ENCODE measurements at places on chromosomes 4 and X.

GRCh38 chr4:7768736-7769135 lies 170.9 kb downstream of the AFAP1 start:
- DNase-seq = no peak

DNA sequence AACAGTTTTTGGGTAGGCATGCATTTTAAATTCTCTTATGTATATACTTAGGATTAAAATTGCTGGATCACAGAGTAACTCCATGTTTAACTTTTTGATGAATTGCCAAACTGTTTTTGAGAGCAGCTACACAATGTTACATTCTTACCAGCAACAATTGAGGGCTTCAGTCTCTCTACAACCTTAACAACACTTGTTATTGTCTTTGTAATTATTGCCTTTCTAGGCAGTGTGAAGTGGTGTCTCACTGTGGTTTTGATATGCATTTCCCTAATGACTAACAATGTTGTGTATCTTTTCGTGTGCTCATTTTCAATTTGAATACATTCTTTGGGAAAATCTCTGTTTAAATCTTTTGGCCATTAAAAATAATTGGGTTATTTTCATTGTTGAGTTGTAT lies 17.3 kb upstream of the F11 start:
- no peak for DNase-seq

DNA sequence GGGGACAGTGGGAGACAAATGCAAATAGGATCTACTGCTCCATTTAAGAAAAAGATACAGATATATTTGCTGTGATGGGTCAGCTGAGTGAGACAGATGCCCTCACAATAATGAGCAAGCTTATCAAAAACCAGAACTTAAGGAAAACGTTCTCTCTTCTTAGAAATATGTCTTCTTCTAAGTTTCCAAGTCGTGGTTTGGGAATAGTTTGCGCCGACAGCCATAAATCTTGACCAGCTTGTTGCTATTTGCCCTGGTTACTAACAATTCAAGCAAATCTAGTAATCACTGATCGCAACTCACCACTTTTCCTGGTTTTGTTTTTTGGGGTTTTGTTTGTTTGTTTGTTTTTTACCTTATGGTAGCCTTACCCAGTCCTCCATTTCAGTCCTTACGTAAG lies 67.6 kb upstream of the GUCY1A1 start:
- DNase-seq = no peak

- no peak for DNase-seq
Measured at GRCh38 chr4:21699446-21699845, 249.1 kb downstream of the KCNIP4 start.

DNA sequence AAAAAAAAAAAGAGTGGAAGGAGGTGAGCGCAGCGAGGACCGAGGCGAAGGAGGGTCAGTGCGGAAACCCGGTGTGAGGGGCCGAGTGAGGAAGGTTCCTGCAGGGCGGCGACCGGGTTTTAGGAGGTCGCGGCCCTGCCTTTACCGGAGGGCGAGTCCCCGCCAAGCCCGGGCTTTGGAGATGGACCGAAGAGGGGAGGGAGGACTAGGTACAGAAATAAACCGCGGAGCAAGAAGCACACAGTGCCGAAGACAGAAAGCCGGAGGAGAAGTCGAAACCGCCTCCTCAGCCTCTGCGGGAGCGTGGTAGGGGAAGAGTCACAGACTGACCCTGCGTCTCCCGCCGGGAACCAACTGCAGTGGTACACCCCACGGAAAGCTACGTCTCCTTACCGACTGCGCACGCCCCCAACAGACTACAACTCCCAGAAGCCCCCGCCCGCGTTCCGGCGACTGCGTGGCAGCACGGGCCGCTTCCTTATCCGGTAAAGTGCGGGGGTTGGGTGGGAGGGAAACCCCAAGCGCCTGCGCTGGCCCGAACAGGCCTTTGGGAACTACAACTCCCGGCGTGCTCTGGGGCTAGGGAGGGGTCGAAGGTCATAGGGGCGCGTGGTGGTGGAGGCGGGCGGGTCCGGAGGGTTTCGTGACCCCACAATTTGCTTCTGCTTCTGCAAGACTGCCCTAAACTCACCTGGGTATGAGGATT lies at the start of gene NFXL1:
NFXL1 (minus strand) TSS at position 364 of the 706 bp plus-strand sequence. CDS start 380 bp downstream, outside the sequence.
- DNase-seq = peak; percentile 93

DNA sequence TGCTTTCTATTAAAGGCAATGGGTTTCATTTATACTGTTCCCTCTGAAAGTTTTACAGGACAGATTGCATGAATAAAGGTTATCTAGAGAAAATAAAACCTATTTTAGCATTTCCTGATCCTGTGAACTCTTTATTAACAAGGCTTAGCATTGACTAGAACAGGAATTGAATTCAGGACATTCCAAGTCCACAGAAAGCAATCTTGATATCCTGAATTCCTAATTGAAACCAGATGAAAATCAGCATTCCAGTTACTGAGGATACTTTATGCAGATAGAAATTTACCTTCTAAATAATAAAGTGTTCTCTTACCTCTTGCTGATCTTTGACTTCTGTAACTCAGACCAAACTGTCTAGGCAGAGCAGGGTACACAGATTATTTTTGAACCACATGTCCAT lies 151.4 kb downstream of the ZNF518B start:
- DNase-seq = no peak

DNA sequence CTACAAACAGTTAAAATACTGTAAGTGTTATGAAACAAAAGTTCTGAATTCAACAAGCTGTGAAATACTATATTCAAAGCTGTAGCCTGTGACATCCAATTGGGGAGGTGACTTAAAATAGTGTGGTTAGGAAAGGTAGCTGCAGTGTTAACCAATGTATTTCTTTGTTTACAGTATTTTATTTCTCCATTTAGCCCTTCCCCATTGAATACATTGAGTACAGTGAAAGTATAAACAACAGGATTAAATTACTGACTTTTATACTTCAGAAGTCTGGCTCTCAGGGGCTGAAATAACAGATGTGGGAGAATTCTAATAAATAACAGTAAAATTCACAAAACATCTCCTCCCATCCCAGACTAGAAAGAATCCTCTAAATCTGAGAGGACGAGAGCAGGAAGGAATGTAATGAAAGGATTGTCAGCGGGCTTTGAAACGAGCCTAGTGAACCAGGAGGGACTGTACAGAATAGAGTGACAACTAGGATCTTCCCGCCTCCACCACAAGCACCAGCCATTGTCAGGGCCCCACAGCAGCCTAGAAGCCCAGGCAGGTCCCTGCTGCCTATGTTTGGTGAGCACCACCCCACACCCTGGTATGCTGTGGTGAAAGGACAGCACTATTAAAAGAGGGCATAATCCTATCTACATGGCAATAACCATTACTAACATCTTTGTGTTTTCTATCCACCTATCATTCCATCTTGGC lies 73.7 kb downstream of the SPCS3 start:
- DNase-seq = no peak

DNA sequence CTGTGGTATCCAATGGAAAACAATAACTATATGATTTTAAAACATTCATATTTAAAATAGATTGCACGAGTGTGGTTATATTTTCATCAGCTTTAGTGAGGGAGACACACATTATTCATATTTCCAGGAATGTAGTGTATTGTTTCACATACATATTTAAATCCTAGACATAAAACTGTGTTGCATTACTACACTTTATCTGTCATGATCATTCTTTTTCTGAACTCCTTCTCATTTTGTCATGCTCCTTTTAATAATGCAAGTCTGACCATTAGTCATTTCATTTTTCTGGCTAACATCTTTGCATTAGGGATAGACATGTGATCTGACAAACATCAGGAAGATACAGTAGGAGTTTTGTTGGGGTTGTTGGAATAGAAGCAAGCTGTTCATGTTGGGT lies 1382.7 kb downstream of the PCDH7 start:
- DNase-seq = no peak

GRCh38 chr4:134529629-134530028 lies 328.0 kb upstream of the PABPC4L start:
- no peak for DNase-seq

GRCh38 chr4:154489558-154490233 lies 1.9 kb downstream of the DCHS2 start:
- DNase-seq = no peak

- DNase-seq = no peak
Measured at GRCh38 chrX:148938348-148938747, 437.9 kb downstream of the AFF2 start.

DNA sequence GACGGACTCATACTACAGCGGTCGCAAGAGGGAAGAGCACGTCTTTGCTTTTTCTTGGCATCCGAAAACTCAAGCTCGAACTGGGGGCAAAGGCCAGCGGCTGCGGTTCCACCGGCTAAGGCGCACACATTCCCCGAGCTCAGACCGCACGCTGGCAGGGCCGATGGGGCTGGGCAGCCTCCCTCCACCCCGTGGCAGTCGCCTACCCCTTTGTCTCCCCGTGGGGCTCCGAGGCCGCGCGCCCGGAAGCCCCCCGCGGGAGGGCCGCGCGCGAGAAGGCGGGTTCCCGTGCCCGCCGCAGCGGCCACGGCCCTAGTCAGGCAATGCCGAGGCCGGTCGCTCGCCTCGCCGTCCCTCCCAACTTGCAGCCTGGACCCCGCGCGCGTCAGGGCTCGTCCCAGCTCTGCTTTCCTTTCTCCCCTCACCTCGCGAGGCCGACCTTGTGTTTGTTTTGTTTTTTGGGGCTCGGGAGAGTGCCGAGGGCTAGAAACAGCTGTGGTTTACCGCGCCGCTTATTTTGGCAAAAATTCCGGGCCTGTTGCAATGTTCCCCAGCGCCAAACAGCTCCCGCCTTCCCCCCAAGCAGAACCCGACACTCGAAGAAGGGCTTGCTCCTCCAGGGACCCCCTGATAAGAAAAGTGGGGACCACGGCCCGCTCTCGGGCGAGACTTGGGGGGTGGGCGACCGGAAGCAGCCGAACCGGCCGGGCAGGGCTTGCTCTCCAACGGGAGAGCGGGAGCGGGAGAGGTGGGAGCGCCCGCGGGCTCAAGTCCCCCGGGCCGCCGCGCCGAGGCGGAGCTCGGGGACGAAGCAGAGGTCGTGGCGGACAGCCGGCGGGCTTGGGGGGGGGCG lies 561 bp upstream of the N4BP2 start:
- DNase-seq = peak; percentile 66

GRCh38 chrX:134167591-134168203 lies 69.3 kb upstream of the CCDC160 start:
- no peak for DNase-seq

DNA sequence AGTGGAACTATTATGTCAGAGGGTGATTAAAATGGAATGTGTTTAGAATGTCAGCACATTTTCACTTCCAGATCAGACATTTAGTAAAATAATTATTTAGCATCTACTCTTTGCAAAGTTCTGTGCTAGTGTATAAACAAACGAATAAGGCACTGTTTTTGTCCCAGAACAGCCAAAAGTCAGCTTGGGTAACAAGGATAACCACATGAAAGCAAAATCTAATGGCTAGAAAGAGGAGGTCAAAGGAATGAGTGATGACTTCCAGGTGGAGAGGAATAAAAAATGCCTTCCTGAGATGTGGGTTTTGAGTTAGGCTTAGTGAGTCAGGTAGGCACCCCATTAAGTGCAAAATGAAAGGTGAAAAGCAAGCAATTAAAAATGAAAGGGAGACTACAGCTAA lies 112.6 kb downstream of the ATP10D start:
- no peak for DNase-seq

DNA sequence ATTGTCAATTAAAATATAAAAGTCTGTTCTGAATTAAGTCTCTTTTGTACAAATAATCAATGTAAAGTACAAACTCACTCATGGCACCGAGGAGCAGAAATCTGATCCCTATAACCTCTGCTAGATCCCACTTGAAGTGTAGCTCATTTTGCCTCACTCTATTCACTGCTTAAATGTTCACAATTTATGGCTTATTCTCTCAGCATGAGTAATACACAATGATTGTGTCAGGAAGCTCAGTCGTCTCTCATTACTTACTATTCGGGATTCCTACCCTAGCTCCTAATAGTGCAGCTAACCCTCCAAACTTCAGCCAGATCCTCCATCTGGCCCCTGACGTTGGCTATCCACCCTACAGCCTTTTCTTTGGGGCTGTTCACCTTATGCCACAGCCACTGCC lies 4.7 kb upstream of the AMMECR1 start:
- DNase-seq = no peak

DNA sequence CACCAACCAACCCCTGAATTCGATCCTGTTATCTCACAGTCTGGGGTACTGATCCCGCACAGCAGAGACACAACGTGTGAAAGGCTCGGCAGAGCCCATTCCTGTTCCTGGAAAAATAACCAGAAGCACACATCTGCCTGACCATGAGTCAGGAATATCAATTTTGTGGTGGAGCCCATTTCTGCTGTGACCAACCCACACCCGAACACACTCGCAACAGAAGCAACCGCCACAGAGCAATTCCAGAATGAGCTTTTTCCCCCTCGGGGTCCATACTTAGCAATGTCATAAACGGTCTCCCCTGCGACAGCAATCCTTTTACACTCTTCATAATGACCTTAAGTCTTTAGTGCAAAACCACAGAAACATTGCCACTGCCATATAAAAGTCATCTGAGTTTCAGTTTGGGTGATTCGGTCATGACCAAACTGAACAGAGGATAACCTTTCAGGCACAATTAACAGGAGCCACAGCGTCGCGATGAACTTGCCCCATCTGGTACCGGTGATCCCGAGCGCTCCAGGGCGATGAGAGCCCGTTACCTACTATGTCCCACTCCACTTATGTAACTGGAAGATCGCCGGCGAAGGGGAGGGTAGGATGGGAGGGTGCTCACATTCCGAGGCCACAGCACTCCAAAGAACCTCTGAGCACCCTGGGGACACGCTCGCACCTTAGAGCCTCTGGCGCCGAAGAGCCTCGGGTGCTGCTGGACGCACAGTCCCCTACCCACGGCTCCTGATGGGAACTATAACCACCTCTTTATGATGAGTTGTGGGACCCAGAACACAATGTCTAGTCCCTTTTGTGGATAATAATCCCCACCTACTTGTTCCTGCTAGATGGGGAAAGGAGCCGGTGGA lies 1.1 kb downstream of the MECP2 start:
- DNase-seq = peak; percentile 9

GRCh38 chr4:113692809-113693411 lies 68.6 kb downstream of the CAMK2D start:
- DNase-seq = no peak

- DNase-seq = no peak
Measured at GRCh38 chr4:25246680-25247611, 13.1 kb downstream of the PI4K2B start.

- DNase-seq = no peak
Measured at GRCh38 chr4:154328030-154328429, 163.6 kb downstream of the DCHS2 start.

GRCh38 chr4:152697284-152698088 lies 17.7 kb upstream of the TMEM154 start:
- no peak for DNase-seq

DNA sequence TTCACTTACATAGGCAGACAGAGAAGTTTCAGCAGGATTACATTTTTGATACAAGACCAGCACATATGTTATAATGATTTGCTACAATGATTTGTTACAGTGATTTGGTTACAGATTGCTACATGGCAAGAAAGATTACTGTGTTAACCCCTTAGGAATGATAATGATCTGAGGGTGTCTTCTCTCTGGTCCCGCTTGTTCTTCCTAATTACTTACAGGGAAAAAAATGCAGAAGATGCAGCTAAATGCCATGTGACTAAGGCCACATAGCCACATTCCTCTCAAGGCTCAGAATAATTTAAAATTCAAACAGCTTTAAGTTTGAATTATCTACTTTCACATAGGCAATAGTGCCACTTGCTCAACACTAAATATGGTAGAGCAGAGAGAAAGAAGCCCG lies 9.7 kb upstream of the LAP3 start:
- DNase-seq = no peak

- no peak for DNase-seq
Measured at GRCh38 chr4:154998773-154999172, 209.7 kb upstream of the NPY2R start.

Data from activated T-helper 2 cell treated with anti-CD3 and anti-CD28 coated beads, Interferon-gamma antibody, Interleukin-2, Interleukin-4, amounts not matched to agents 10 μg/mL and 5 μg/mL and 100 μg/mL, durations not matched to agents 14 hours and 24 hours and 36 hours (primary cell).